ENCODE measurements at places on chromosomes 1 and 21.

- DNase-seq = no peak
These were observed 238.7 kb downstream of the OLFM3 start for GRCh38 chr1:101757985-101758384.

DNA sequence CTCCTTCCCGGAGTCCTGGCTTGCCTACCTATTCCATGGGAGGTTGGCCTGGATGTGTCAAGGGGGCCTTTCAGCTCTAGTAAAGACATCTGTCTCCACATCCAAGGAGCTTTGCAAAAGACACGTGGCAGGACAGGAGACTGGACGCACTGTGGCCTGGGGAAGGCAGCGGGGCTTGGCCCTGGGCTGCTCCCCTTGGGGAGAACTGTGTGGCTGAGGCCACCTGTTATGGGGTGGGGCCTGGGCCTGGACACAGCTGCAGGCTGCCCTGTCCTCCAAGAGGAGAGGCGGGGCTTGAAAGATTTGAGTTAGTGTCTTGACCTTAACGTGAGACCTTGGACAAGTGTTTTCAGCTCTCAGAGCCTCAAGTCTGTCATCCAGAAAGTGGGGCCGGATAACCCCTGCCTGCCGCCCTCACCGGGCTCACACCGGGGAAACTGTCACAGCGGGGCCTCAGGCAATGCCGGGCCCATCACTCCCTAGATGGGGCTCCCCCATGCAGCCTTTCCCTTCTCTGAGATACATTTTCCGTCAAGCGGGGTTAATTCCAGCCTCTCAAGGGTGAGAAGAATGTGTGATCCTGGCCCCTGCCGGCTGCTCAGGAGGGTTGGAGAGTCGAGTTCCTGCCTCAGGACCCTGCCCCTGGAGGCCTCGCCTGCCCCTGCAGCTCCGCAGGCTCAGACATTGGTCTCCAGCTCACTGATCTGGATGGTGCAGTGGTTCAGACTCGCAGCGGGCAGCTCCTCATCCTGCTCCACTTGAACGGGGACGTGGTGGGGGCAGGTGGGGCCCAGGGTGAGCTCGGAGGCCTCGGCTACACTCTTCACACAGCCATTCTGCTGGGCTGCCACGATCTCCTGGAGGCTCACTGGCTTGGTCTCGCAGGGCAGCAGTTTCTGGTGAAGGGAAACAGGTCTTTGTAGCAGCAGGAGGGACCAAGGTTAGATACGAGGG is 25.6 kb downstream of the PODN start:
- DNase-seq = no peak

DNA sequence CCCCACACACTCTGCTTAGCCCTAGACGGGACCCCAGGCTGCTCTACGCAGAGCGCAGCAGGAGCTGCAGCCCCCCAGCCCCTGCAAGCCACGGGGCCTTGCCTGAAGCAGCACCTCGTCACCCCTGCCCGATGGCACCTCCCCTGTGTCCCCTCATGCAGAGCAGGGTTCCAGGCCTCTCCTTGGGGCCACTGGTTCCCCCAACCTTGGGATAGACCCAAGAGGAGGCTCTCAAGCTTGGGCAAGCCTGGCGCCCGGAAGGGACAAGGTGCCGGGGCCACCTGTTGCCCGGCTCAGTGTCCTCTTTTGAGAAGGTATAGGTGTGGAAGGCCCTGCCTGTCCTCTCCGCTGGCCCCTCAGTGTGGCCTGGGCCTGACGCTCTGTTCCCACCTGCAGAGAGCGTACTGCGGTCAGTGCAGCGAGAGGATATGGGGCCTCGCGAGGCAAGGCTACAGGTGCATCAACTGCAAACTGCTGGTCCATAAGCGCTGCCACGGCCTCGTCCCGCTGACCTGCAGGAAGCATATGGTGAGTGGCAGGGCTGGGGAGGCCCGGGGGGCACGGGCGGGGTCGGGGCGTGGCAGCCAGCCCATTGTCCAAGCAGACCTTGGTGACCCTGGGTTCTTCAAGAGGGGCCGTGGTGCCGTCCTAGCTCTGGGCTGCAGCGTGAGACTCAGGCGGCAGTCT is 50.6 kb downstream of the FAAP20 start:
- no peak for DNase-seq

DNA sequence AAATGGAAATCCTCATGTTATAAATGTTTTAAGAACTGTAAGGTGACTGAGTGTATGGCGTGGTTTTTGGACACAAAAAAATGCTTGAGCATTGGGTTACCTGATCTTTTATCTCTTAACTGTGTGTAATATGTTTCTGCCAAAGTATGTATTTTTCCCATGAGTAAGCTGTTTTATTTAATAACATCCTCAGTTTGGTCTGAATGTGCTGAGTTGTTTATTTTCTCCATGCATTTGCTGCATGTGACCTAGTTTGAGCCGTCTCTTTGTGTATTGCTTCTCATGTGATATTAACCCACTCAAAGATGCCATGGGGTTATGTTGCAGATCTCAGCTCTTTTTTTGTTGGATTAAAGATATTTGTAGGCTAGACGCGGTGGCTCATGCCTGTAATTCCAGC is 6.1 kb upstream of the LYPLA2 start:
- no peak for DNase-seq

DNA sequence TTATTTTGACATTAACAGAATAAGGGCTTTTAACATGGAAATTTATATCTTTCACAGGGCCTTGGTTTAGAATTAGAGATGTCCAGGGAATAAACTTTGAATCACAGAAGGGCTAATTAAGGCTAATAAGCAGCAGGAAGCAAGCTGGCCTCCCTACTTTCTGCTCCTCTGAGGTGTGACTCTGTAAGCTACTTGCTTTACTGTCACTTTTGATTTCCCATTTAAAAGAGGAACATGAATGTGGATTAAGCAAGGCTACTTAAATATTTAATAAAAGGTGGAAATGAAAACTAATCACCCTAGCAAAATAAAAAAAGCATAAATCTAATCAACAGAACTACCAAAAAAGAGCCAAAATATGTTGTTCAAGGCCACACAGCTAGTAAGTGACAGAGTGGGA is 28.9 kb upstream of the CD5L start:
- no peak for DNase-seq

DNA sequence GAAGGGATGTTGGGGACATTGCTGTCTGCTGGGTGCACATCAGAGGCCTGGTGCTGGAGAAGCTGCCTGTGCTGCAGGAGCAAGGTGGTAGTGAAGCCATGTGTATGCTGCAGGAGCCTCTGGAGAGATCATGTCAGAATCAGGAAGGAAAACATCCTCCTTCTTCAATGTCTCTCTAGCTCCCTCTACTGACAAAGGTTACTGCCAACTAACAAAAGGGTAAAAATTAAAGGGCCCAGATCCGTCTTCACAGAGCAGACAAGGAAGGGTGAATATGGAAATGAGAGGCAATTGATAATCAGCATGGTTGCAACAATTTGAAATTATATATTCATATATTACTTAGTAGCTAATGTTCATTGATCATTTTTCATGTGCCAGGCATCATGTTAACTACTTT is 32.2 kb downstream of the FAM177B start:
- DNase-seq = no peak
